ENCODE measurements at places on chromosomes 12 and 14.
A peak's percentile ranks its signal among the peaks of the same experiment; 100 is the strongest.

DNA sequence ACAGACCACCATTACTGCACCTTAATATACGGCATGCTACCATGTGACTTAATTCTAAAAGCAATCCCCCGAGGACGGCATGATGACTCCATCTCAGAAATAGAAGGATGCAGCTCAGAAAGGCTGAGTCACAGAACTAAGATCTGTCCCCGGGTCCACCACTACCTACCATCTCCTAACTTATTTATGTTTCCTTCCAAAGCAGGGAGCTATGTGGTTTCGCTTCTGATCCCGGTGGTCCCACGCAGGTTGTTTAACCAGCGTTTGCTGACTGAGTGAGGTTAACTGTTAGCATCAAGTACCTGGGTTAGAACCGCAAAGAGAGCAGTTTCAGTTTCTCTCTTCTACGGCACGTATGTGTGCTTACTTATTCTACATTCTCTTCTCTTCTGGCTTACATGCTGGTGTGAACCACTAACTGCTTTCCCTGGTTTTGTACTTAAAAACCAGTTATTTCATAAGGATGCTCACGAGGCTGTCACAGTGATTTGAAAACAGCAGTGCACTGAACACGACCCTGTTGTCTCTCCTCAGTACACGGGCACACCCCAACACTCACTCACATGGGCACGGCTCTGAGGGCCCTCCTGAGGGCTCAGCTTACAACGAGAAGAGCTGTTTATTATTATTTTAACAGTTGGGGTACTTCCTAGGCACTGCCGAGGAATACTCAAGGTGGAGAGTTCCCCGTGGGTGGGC lies 66.7 kb downstream of the CCDC88C start:
- DNase-seq = no peak

GRCh38 chr12:24821691-24822090 lies 127.2 kb downstream of the BCAT1 start:
- DNase-seq = no peak

DNA sequence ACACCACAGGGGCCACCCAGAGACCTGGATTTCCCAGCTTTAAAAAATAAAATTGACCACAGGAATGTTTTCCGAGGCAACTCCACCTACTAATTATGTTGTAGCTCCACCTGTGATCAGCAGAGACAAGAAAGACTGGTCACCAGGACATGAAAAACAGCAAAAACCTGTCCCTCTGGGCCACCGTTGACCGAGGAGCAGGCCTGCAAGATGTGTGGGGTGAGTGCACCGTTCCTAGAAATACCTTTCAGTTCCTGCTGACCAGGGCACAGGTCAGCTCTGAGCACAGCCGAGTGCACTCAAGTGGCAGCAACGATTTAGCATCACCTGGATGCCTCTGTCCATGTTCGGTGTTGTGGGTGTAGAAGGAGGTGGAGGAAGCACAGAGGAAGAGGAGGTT lies 16.9 kb downstream of the FZD10 start:
- DNase-seq = no peak

- DNase-seq = peak; percentile 4
Observed at GRCh38 chr12:3342051-3342450, 149.0 kb upstream of the PRMT8 start.

DNA sequence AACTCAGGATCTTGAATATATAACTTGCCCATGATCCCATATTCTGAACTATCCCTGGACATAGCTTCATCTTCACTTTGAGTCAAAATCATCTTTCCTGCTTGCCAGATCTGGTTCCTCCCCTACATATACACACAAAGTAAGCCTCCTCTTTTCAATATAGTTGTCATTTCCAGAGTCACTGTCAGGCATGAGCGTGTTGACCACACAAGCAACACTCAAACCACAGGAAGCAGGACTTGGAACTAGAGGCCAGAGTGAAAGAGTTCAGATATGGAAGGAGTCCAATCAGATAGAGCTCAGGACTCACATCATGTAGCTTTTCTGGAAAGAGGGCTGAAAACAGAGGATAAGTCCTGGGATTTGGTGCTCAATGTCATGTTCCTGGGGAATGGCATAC lies 1140.6 kb downstream of the BCL11B start:
- no peak for DNase-seq

GRCh38 chr12:44287545-44287944 lies 451.7 kb downstream of the TMEM117 start:
- no peak for DNase-seq

DNA sequence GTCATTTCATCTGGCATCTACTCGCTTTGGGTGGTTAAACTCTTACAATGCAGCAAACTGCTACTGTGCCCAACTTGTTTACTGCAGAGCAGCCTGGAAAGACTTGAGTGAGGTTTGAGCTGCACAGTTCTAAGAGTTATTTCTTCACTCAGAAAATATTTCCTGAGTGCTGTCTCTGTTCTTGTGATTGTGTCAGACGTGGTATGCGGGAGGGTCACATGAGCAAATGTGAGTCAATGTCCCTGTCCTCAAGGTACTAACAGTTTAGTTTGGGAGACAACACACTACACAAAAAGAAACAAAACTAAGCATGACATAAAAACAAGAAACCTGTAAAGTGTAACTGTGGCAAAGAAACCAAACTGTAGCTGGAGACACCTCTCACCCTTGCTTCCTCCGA lies 32.4 kb downstream of the FLVCR2 start:
- DNase-seq = no peak

DNA sequence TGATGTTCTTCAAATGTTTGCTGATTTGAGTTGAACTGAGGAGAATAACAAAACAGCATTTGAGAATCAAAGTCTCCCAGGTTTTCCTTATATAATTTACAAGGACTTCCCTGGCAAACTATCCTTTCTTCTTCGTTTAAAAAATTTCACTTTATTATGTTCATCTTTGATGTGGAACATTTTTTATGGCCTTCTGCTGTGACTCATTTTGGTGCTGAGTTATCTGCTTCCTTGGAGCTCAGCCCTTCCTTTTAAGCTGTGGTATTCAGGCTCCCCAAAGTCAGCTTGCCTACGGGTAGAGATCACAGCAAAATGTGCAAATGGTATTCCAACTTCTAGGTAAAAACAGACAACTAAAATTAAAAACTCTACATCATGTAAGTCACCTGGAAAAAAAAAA lies 1.4 kb upstream of the ANO4 start:
- no peak for DNase-seq

- DNase-seq = peak; percentile 56
Observed at GRCh38 chr12:22467190-22467589, 77.2 kb downstream of the C2CD5 start.

DNA sequence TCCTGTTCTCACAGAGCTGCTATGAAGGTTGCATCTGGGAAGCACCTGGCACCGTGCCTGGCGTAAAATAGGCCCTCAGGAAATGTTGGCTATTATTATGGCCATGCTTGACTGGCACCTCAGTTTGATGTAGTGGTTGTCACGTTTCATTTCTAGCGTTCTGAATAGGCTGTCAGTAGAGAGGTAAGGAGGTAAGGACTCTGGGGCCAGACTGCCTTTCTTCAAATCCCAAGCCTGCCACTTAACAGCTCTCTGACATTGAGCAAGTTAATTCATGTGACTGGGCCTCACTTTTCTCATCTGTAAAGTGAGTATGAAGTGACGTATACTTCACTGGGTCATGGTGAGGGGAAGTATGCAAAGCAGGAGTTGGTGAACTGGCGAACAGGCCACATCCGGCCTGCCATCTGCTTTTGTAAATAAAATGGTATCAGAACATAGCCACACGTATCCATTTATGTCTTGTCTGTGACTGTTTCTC lies 196.2 kb downstream of the CACNA1C start:
- no peak for DNase-seq

- no peak for DNase-seq
Observed at GRCh38 chr12:14694970-14695369, 1.4 kb downstream of the GUCY2C start.

GRCh38 chr12:64099397-64099796 lies 122.7 kb downstream of the KICS2 start:
- DNase-seq = peak; percentile 65

GRCh38 chr12:132450418-132451171 lies 39.4 kb upstream of the FBRSL1 start:
- DNase-seq = no peak

GRCh38 chr14:95652690-95653089 lies 33.5 kb upstream of the TCL1B start:
- DNase-seq = no peak

DNA sequence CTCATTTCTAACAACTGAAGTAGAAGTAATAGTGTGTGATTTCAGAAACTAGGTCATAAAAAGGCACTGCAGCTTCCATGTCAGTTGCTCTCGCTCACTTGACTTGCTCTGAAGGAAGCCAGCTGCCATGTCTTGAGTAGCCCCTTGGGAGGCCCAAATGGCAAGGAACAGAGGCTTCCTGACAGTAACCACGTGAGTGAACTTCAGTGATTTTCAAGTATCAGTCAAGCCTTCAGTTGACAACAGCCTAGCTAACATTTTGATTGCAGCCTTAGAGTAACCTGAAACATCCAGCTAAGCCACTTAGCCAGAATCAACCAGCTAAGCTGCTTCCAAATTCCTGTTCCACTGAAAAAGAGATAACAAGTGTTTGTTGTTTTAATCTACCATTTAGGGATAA lies 26.7 kb downstream of the TOGARAM1 start:
- DNase-seq = no peak

DNA sequence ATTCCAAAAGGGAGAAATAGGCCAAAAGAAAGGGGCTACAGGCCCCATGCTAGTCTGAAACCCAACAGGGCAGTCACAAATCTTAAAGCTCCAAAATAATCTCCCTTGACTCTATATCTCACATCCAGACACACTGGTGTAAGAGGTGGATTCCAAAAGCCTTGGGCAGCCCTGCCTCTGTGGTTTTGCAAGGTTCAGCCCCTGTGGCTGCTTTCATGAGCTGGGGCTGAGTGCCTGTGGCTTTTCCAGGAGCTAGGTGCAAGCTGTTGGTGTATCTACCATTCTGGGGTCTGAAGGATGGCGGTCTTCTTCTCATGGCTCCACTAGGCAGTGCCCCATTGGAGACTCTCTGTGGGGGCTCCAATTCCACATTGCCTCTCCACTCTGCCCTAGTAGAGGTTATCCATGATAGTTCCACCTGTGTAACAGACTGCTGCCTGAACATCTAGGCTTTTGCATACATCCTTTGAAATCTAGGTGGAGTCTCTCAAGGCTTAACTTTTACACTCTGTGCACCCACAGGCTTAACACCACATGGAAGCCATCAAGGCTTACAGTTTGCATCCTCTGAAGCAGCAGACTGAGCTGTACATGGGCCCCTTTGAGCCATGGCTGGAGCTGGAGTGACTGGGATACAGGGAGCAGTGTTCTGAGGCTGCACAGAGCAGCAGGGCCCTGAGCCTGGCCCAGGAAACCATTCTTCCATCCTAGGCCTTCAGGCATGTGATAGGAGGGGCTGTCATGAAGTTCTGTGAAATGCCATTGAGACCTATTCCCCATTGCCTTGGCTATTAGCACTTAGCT lies 66.5 kb upstream of the ABCD2 start:
- DNase-seq = no peak

- DNase-seq = no peak
Observed at GRCh38 chr12:104608998-104609397, 152.2 kb downstream of the CHST11 start.

- no peak for DNase-seq
Observed at GRCh38 chr12:19810213-19810612, 370.9 kb downstream of the AEBP2 start.

DNA sequence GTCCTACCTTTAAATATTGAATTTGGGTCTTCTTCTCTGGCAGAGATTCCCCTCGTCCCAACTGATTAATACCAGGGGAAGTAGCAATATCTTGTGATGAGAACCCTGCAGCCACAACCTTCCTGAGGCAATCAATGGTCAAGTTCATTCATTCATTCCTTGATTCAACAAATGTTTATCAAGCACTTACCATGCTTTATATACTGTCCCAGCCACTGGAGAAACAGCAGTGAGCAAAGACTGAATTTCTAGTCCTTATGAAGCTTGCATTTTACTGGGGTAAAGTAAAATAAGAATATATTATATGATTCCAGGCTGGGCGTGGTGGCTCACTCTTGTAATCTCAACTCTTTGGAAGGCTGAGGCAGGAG lies 300 bp upstream of the GIT2 start:
- DNase-seq = no peak

- no peak for DNase-seq
Observed at GRCh38 chr12:104952816-104953215, 5.3 kb downstream of the SLC41A2 start.
